ENCODE measurements at places on chromosomes 6 and 20. TPM values are rescaled to one million over a fixed set of nuclear protein-coding genes. Genes with fewer than 3 reads are reported as not detected.

- DNase-seq = no peak
These were observed 95.7 kb downstream of the ARID1B start for GRCh38 chr6:156872903-156873302.

DNA sequence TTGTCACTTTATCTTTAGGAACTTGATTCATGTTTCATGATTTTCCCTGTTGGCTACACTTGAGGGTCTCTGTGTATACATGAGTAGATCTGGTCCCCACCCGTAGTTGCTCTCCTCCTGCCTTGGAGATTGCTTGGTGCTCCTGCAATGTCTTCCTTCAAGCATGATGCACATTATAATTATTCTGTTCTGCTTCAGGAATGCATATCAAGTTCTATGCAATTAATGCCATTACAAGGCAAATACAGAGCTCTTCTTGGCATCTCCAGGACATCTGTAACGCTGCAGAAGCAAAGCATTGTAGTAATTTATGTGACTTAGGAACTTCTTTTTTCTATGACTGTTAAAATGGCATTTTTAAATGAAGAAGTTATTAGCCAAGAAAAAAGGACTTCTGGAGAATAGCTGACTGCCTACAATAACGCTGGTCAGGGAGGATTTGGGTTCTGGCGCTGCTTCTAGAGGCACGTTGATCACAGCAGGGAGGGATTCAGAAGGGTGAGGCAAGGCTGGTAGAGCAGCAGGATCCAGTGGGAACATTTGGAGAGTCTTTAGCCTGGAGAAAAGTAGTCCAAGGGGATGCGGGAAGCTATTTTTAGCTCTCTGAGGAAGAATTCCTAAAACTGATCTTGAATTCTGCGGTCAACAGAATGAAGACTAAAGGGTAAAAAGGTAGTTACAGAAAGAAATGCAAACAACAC, 203.6 kb downstream of the PLCB1 start:
- DNase-seq = no peak

- DNase-seq = no peak
These were observed 58.2 kb downstream of the ZNF831 start for GRCh38 chr20:59221707-59222252.

GRCh38 chr6:112416866-112417265, 69.7 kb downstream of the RFPL4B start:
- DNase-seq = no peak

The CD24 gene
- 0.42 TPM for total RNA-seq

The LHFPL5 gene
- not detected for total RNA-seq

The TSPO2 gene
- total RNA-seq = not detected

The WASF1 gene
- total RNA-seq = 26.2 TPM

DNA sequence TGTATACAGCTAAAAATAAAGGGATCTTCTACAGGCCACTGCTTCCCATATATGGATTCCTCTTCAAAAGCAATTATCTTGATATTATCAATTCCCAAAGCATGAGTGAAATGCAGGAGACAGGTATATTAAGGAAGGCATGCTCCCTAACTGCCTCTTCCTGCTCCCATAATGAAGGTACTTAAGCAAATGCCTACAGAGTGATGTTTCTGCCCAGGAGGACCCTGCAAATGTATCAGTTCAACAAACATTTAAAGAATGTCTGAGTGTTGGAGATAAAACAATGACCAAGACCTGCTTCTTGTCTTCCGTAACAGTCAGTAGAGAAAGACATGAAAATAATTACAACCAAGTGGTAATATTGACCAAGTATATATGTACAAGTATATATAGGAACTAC, 4.2 kb downstream of the UBE2J1 start:
- no peak for DNase-seq

DNA sequence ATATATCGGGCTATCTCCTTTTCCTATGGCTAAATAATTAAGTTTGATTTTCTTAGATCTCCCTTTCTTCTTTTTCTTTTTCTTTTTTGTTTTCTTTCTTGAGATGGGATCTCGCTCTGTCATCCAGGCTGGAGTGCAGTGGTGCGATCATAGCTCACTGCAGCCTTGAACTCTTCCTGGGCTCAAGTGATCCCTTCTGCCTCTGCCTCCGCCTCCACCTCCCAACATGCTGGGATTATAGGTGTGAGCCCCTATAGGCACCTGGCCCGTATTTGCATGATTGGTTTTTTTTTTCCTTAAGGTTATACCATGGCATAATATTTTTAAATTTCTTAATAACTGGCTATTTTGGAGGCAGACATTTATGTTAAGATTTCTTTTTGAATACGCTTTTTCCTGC, 106.3 kb downstream of the SCAF8 start:
- DNase-seq = no peak

The FHL5 gene
- not detected for total RNA-seq

- no peak for DNase-seq
These were observed 2.8 kb downstream of the KCNQ5 start for GRCh38 chr6:72624557-72625160.

The TMEM217 gene
- 5.0 TPM for total RNA-seq

The GABRR1 gene
- total RNA-seq = not detected
